ENCODE measurements at places on chromosomes 4 and X. TPM values are rescaled to one million over a fixed set of nuclear protein-coding genes. Genes with fewer than 3 reads are reported as not detected.

DNA sequence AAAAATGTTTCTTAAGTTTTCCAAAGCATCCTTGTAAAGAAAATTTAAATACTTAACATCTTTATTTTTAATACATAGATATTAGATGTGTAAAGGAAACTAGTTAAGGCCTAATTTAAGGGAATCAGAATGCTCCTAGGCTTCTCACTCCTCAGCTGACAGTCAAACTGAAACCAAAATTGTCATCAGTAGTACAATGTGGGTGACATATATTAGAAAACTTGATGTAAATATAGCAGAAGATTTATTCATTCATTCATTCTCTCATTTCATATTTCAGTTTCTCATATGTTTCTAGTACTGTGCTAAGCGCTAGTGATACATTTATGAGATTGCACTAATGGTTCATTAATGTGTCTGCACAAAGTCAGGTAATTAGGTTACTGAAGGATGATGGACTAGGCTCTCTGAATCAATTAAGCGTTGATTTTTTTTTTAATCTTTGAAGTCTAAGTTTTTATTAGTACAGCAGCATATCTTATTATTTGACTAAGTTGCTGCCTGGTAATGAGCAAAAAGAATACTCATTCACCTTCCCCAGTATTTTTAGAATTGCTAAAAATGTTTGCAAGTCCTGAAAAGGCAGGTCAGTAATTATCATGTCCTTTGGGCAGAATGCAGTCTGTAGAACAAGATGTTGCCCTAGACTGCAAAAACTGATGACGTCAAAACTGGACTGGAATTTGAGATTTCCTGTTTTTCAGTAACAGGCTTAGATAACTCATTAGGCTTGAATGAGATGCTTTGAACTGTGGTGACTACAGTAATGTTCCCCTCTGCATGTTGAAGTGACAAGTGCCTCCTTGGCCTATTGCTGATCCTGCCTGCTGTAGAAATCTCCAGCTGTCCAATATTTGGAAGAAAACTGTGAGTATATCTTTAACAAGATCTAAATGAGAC lies 128.7 kb downstream of the ARHGAP24 start:
- H3K4me1 ChIP-seq, result no peaks in the 10 kb centered on the region
- no peak overlapping the region for H3K27ac ChIP-seq
- DNase-seq, result no peak
- H3K4me3 ChIP-seq, result no peak overlapping the region

DNA sequence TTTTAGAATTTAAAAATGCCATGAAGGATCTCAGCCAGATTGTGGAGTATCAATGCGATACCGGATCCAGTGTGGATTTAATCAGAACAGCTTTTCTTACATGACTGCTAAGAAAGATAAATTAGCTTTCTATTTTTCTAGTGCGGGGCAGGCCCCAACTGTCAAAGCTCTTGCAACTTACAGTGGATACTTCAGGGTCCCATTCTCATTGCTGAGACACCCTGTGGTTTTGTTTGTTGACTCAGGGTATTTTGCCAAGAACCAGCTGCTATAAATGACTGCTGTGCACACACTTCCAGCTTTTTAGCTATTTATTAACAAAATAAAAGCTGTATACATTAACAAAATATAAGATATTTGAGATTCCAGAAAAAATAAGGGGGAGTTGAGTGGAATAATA lies 166.4 kb downstream of the DCLK2 start:
- H3K27ac ChIP-seq, result no peak overlapping the region
- no peaks in the 10 kb centered on the region for H3K4me1 ChIP-seq
- no peak for DNase-seq
- H3K4me3 ChIP-seq, result no peak overlapping the region

- no peak overlapping the region for H3K27ac ChIP-seq
- H3K27me3 ChIP-seq, result no peaks in the 10 kb centered on the region
- no peak overlapping the region for H3K4me3 ChIP-seq
- no peaks in the 10 kb centered on the region for H3K36me3 ChIP-seq
These were observed 52.6 kb downstream of the OSTC start for GRCh38 chr4:108702960-108703359.

- H3K4me3 ChIP-seq, result no peak overlapping the region
- DNase-seq, result no peak
These were observed 104.2 kb upstream of the PUDP start for GRCh38 chrX:7252013-7252610.

GRCh38 chr4:69787879-69788278 lies 27.5 kb upstream of the SULT1B1 start:
- H3K27me3 ChIP-seq, result no peaks in the 10 kb centered on the region
- H3K36me3 ChIP-seq, result no peaks in the 10 kb centered on the region
- no peak for DNase-seq
- H3K27ac ChIP-seq, result no peak overlapping the region
- H3K4me1 ChIP-seq, result no peaks in the 10 kb centered on the region

DNA sequence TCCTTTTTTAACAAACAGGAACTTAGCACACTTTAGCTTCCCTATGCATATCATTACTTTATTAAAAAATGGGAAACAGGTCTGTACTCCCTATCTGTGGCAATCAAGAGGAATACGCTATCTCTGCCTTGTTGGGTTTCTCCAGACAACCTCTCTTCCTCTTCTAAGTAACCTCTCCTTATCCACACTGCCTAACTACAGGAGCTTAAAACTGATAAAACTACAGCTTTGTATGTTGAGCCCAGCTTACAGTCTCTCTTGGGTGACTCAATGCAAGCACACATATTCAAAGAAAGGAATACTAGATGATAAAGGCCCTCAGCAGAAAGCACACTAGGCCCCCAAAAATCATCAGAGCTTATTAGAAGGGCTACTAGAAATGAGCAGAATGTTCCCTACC lies 8.9 kb downstream of the NUP62CL start:
- H3K4me3 ChIP-seq, result no peak overlapping the region
- H3K27me3 ChIP-seq, result no peaks in the 10 kb centered on the region
- H3K4me1 ChIP-seq, result no peaks in the 10 kb centered on the region
- no peak overlapping the region for H3K27ac ChIP-seq
- H3K36me3 ChIP-seq, result no peaks in the 10 kb centered on the region
- no peak for DNase-seq

DNA sequence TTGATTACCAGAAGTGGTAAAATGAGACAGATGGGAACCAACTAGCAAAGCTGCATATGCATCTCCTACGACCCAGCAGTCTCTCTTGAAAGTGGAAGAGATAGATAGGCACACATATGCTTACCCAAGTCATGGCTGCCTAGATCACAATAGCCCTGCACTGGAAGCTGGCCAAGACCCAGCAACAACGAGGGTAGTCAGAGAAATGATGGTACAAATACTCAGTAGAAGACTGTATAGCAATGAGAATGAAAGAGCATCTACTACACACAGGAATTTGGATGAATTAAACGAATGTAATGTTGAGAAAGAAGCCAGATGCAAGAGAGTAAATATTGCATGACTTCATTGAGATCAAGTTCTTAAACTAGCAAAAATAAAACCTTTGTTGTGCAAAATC lies 100.3 kb upstream of the FAT1 start:
- no peak overlapping the region for H3K27ac ChIP-seq
- DNase-seq, result no peak
- H3K27me3 ChIP-seq, result no peaks in the 10 kb centered on the region
- H3K36me3 ChIP-seq, result no peaks in the 10 kb centered on the region

DNA sequence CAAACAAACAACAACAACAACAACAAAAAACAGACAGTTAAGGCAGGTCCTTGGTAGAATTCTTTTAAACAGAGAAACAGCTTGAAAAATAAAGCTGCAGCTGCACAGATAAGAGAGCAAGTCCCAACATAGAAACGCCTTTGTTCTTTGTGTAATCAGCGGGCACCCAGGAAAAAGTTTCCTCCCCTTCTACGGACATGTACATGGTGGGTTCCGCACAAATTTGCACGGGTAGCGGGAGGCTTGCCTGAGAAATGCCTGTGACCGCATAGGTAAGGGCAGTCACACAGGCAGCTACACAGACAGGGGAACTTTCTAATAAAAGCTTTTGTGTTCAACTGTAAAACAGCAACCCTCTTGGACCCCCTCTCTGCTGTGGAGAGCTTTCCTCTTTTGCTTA lies 25.7 kb upstream of the CT47A1 start:
- DNase-seq, result no peak
- no peaks in the 10 kb centered on the region for H3K4me1 ChIP-seq
- H3K27ac ChIP-seq, result no peak overlapping the region
- H3K4me3 ChIP-seq, result no peak overlapping the region
- H3K27me3 ChIP-seq, result no peaks in the 10 kb centered on the region
- no peaks in the 10 kb centered on the region for H3K36me3 ChIP-seq

DNA sequence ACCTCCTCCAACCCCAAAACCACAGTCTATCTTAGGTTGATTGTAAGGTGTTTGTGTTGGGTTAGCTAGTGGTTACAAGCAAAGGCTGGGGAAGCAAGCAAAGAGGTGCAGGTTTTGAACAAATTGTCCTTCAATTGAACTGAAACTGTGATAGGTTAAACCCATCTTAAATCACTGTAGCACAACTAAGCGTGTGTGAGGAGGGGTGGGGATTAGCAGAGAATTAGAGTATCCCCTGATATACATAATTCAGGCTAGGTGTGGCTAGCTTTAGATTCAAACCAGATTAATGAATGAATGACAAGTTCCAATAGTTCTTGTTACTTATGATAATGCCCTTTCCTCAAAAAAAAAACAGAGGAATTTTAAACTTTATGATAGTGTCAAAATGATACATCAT lies 191.0 kb upstream of the POF1B start:
- no peaks in the 10 kb centered on the region for H3K27me3 ChIP-seq
- no peak overlapping the region for H3K4me3 ChIP-seq
- H3K4me1 ChIP-seq, result no peaks in the 10 kb centered on the region
- H3K27ac ChIP-seq, result no peak overlapping the region
- no peaks in the 10 kb centered on the region for H3K36me3 ChIP-seq
- DNase-seq, result no peak

Gene PRRG3
- total RNA-seq, result 0.49 TPM

Gene LIAS
- total RNA-seq, result 5.9 TPM

Gene SRD5A3
- total RNA-seq, result 8.4 TPM

Gene NEUROG2
- total RNA-seq, result not detected

Gene TCEAL2
- total RNA-seq, result 20.5 TPM

Gene CPZ
- 10.0 TPM for total RNA-seq

Gene SSX2B
- not detected for total RNA-seq
